ENCODE measurements at places on chromosomes 6 and 20.

DNA sequence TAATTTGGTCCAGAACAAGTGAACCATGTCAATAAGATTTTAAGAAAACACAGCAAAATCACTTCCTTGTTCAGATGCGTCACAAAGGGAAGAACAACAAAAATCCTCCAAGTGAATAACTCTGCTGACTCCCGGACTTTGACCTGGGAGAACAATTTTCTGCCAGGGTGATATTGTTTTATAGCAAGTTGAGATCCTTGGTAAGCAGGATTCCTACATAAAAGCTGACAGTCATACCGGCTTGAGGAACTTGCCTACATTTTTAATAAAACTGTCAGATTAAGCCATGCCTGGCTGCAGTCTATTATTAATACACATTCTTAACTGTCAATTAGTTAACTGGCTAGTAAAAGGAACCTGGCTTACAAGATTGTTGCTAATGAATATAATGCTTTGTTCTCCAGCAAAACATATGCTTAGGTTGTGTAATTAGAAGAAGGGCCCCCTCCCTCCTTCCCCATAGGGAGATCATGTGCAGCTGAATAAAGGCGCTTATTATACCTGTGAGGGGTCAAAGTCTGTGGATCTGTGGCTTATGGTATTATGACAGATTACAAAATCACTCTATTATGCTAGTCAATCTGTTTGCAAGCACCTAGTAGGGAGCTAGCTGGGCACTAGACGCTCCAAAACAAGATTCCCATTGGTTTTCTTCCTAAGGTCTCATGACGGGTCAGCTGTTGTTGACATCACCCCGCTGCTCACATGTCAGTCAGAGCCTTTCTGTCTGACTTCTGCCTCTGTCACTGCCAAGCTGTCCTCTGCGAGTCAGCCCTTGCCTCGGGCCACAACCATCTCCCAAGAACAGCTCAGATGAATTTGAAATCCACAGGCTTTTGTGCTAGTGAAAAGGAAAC lies 44.6 kb upstream of the SEC63 start:
- no peak for DNase-seq

- no peak for DNase-seq
These were observed 41.3 kb downstream of the ADGRF1 start for GRCh38 chr6:47000842-47001241.

GRCh38 chr6:53975941-53976615 lies 135.2 kb upstream of the MLIP start:
- DNase-seq = no peak

GRCh38 chr20:53413186-53413631 lies 180.4 kb downstream of the ZNF217 start:
- peak; percentile 40 for DNase-seq

DNA sequence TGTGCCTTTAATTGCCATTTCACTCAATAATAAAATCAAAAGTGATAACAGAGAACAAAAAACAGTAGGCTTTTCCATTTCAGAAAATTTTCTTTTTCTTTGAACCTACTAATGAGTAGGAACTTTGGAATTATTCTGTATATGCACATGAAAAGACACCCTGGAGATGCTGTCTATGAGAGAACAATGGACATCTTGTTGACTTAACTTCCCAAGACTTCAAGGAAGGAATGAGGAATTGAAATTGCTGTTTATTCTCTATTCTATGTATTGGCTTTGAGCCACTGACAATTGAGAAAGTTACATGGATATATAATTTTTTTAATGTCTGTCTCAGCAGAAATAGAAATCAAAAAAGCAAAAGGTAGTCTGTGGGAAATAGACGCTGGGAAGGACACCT lies 98.6 kb upstream of the PCSK2 start:
- no peak for DNase-seq

DNA sequence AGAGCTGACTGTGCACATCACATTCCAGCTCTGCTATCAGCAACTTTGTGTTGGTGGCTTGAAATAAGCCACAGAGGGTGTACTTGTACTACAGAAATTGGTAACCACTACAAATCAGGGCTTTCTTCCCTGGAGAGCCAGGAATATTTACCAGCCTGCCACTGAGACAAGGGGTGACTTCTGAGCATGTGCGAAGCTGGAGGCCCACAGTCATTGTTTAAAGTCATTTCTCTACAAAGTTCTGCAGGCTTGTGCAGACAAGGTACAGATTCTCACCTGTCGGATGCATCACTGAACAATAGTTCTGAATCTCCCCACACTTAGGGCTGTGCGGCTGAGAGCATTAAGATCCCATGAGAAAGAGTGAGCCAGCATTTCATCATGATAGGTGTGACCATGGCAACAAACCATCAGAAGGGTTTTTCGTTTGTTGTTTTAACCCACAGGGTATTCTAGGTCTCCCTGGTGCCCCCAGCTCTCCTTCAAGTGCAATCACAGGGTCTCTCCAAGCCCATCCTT lies 292.8 kb downstream of the CDC5L start:
- no peak for DNase-seq

GRCh38 chr6:111952821-111953540 lies 79.7 kb upstream of the FYN start:
- DNase-seq = no peak

GRCh38 chr6:170542031-170542719 lies 10.9 kb downstream of the PSMB1 start:
- DNase-seq = no peak
